Breast epithelium (tissue), 4 donors: ENCODE measurements at places on chromosomes 5 and 9. TPM values are rescaled to one million over a fixed set of nuclear protein-coding genes. Genes with fewer than 3 reads are reported as not detected.

DNA sequence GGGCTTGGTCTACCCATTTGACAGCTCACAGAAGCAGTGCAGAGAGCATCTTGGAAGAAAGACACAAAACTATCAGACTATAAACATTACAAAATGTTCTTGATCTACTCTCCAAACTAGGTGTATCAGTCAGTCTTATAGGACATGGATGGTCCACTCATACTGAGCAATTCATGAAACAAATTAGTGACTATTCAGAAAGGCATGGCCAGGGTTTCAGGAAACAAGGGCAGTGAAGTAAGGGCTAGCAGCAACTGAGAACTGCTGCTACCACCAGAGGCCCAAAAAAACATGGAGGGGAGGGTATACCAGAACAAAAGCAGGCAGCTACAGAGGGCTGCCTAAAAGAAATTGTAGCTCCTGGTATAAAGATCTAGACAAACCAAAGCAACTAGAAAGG lies 287.0 kb downstream of the PIK3R1 start:
- no peaks in the 10 kb centered on the region for H3K4me1 ChIP-seq
- no peak for DNase-seq
- no peak overlapping the region for H3K27ac ChIP-seq
- no peaks in the 10 kb centered on the region for H3K27me3 ChIP-seq
- no peaks in the 10 kb centered on the region for H3K36me3 ChIP-seq
- no peak overlapping the region for H3K4me3 ChIP-seq

GRCh38 chr9:126043681-126044080 lies 282.9 kb upstream of the MVB12B start:
- no peaks in the 10 kb centered on the region for H3K27me3 ChIP-seq
- no peak for DNase-seq
- no peak overlapping the region for H3K27ac ChIP-seq
- H3K36me3 ChIP-seq: no peaks in the 10 kb centered on the region

DNA sequence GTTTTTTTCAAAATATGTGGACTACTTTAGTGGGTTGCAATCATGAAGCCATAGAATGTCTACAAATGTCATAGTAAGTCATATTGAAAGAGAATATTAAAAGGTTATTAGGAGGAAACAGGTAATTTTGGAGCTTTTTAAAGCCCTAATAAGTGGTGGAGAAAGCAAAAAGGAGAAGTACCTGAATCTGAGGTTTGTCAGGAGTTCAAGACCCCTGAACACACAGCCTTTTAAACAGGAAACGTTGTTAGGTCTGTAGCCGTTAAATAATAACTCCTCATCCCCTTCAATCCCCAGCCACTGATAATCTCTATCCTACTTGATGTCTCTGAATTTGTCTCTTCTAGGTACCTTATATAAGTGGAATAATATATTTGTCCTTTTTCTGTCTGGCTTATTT lies 51.1 kb downstream of the SPEF2 start:
- no peak for DNase-seq
- no peaks in the 10 kb centered on the region for H3K4me1 ChIP-seq
- H3K27ac ChIP-seq: no peak overlapping the region
- H3K4me3 ChIP-seq: no peak overlapping the region
- H3K36me3 ChIP-seq: no peaks in the 10 kb centered on the region

DNA sequence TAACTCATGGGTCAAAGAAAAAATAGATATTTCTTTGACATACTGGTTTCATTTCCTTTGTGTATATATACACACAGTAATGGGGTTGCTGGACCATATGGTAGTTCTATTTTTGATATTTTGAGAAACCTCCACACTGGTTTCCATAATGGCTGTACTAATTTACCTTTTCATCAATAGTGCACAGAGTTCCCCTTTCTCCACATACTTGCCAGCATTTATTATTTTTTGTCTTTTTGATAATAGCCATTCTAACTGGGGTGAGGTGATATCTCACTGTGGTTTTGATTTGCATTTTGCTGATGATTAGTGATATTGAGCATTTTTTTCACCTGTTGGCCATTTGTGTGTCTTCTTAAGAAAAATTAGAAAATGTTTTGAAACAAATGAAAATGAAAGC lies 78.4 kb upstream of the CKMT2 start:
- no peaks in the 10 kb centered on the region for H3K36me3 ChIP-seq
- no peak overlapping the region for H3K4me3 ChIP-seq
- no peaks in the 10 kb centered on the region for H3K27me3 ChIP-seq
- H3K4me1 ChIP-seq: no peaks in the 10 kb centered on the region

CFAP77 gene
- total RNA-seq: not detected

SARDH gene
- 2.0 TPM for total RNA-seq

GRCh38 chr9:107240260-107240659 lies 42.8 kb upstream of the RAD23B start:
- no peaks in the 10 kb centered on the region for H3K4me1 ChIP-seq
- no peaks in the 10 kb centered on the region for H3K27me3 ChIP-seq
- no peak overlapping the region for H3K27ac ChIP-seq
- no peak for DNase-seq
- H3K36me3 ChIP-seq: no peaks in the 10 kb centered on the region

PAPPA gene
- total RNA-seq: 3.4 TPM

PHF24 gene
- total RNA-seq: 0.33 TPM

- no peaks in the 10 kb centered on the region for H3K36me3 ChIP-seq
- no peak overlapping the region for H3K4me3 ChIP-seq
- no peaks in the 10 kb centered on the region for H3K4me1 ChIP-seq
- H3K27me3 ChIP-seq: no peaks in the 10 kb centered on the region
These were observed 14.4 kb upstream of the SPINK4 start for GRCh38 chr9:33225319-33226147.

- peaks cover 5% of the 10 kb centered on the region for H3K4me1 ChIP-seq
- no peaks in the 10 kb centered on the region for H3K36me3 ChIP-seq
- H3K27ac ChIP-seq: peak overlapping the region; percentile 65
- no peak overlapping the region for H3K4me3 ChIP-seq
- DNase-seq: no peak
These were observed 215.1 kb upstream of the RFX3 start for GRCh38 chr9:3740690-3741419.

- H3K4me1 ChIP-seq: no peaks in the 10 kb centered on the region
- no peaks in the 10 kb centered on the region for H3K27me3 ChIP-seq
- DNase-seq: no peak
- no peak overlapping the region for H3K27ac ChIP-seq
- no peaks in the 10 kb centered on the region for H3K36me3 ChIP-seq
These were observed 27.9 kb downstream of the NANS start for GRCh38 chr9:98084396-98084795.

- H3K4me3 ChIP-seq: no peak overlapping the region
- H3K27me3 ChIP-seq: no peaks in the 10 kb centered on the region
- no peaks in the 10 kb centered on the region for H3K4me1 ChIP-seq
- H3K36me3 ChIP-seq: no peaks in the 10 kb centered on the region
- H3K27ac ChIP-seq: no peak overlapping the region
- no peak for DNase-seq
These were observed 896.6 kb downstream of the TLE1 start for GRCh38 chr9:80792726-80793125.

DNA sequence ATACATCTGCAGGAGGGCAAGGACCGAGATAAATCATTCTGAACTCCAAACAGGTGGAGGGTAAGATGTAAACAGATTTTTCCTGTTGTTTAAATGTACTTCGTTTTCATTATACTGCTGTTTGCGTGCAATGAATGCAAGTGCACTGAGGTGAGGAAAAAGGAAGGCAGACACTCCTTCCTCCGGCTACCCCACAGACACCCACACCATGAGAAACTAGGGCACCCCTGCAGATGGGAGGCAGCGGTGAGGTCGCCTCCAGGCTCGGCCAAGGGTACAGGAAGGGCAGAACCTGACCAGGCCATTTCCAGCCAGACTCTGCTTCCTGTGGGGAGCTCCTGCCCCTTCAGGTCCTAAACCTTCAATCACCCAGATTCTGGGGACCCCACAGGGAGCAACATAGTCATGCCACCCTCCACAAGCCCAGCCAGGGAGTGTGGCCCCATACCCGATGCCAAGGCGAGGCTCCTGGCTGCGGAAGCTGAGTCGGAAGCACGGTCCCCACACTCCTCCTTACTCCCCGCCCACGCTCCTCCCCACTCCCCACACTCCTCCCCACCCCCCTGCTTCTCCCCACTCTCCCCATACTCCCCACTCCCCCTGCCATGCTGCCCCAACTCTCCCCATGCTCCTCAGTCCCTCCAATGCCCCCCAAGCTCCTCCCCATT lies 37.1 kb downstream of the VAV2 start:
- no peak for DNase-seq
- no peaks in the 10 kb centered on the region for H3K27me3 ChIP-seq
- H3K4me3 ChIP-seq: no peak overlapping the region
- H3K4me1 ChIP-seq: peaks cover 2% of the 10 kb centered on the region

GRCh38 chr5:32323741-32324140 lies 11.0 kb upstream of the MTMR12 start:
- no peak overlapping the region for H3K4me3 ChIP-seq
- H3K36me3 ChIP-seq: no peaks in the 10 kb centered on the region
- no peak for DNase-seq
- H3K4me1 ChIP-seq: no peaks in the 10 kb centered on the region
- H3K27me3 ChIP-seq: no peaks in the 10 kb centered on the region

DNA sequence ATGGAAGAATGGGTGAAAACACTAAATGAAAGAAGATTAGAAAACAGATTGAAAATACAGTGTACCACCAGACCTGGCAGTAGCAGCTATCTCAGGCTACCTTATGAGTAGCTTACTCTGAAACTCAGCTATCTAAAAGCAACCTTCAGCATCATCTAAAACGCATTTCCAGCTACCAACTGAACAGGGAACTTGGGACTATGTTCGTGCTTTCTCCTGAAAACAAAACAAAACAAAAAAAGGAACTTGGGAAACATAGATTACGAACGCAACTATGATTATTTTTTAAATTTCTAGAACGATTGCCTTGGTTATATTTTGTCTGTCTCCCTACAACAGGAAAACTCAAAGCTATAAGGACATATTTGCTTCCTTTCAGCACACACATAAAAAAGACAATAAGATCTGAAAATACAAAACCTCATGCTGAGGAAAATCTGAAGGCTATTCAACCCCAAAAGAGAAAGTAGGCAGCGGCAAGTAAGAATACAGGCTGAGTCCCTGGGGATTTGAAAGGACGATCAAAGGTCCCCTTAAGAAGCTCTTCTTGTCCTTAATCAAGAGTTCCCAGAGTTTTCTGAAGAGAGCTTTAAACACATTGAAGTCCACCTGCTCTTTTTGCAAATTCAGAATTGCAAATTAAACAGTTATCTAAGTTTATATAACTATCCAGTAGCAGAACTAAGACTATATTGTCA lies 53.4 kb downstream of the OR2K2 start:
- no peaks in the 10 kb centered on the region for H3K36me3 ChIP-seq
- H3K4me3 ChIP-seq: no peak overlapping the region
- H3K4me1 ChIP-seq: no peaks in the 10 kb centered on the region
- no peak for DNase-seq
- H3K27me3 ChIP-seq: no peaks in the 10 kb centered on the region

GDNF gene
- total RNA-seq: 0.33 TPM

GRCh38 chr5:5270958-5271785 lies 131.0 kb downstream of the ADAMTS16 start:
- H3K36me3 ChIP-seq: no peaks in the 10 kb centered on the region
- H3K27ac ChIP-seq: no peak overlapping the region
- H3K27me3 ChIP-seq: no peaks in the 10 kb centered on the region
- H3K4me3 ChIP-seq: peak overlapping the region; percentile 17

DNA sequence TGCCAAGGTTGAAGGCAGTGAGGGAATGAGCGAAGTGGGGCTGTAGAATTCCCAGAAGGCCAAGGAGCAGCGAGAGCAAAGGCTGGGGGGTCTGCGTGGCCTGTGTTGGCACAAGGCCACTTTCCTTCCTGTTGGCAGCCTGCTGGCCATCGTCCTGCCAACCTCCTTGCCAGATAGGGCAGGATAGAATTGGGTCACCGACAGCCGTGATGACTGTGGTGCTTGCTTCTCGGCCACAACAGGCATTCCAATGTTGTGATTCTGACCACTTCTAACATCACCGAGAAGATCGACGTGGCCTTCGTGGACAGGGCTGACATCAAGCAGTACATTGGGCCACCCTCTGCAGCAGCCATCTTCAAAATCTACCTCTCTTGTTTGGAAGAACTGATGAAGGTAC lies 18.9 kb downstream of the TRIP13 start:
- no peak overlapping the region for H3K27ac ChIP-seq
- no peaks in the 10 kb centered on the region for H3K4me1 ChIP-seq
- DNase-seq: no peak
- no peaks in the 10 kb centered on the region for H3K36me3 ChIP-seq
- no peaks in the 10 kb centered on the region for H3K27me3 ChIP-seq
- no peak overlapping the region for H3K4me3 ChIP-seq

GRCh38 chr9:78014776-78015175 lies 16.8 kb downstream of the GNAQ start:
- no peaks in the 10 kb centered on the region for H3K4me1 ChIP-seq
- no peak overlapping the region for H3K27ac ChIP-seq
- no peaks in the 10 kb centered on the region for H3K27me3 ChIP-seq

SLC25A25 gene
- total RNA-seq: 33.1 TPM

- H3K4me3 ChIP-seq: no peak overlapping the region
- H3K4me1 ChIP-seq: no peaks in the 10 kb centered on the region
These were observed 18.7 kb downstream of the CPLX2 start for GRCh38 chr5:175889910-175890684.

RALGDS gene
- total RNA-seq: 79.3 TPM

SSNA1 gene
- 92.8 TPM for total RNA-seq

DNA sequence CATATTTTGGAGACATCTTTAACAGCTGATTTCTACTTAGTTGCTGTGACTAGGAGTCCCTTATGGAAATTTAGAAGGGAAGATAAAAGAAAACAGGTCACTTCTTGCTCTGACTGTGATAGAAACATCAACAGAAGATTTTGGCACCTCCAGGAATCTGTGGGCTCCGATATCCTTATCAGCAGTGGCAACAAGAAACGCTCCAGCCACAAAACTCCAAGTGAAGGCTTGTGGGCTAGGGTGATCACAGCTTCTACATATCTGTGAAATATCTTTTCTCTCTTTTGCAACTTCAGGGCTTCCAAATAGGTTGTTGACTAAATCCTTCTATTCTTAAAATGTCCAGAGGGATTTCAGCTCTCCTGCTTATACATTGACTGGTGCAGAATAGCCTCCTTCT lies 1625.5 kb upstream of the CDH6 start:
- H3K36me3 ChIP-seq: no peaks in the 10 kb centered on the region
- no peaks in the 10 kb centered on the region for H3K4me1 ChIP-seq
- H3K27me3 ChIP-seq: no peaks in the 10 kb centered on the region
- no peak for DNase-seq

PCDHGA2 gene
- 6.2 TPM for total RNA-seq

ZDHHC11B gene
- total RNA-seq: 1.1 TPM
